ENCODE measurements at places on chromosomes 7 and 10.

GRCh38 chr10:104300736-104301292 lies 31.8 kb downstream of the GSTO2 start:
- DNase-seq, result peak; percentile 98

- DNase-seq, result no peak
Observed at GRCh38 chr7:104011829-104012228, 22.4 kb upstream of the RELN start.

DNA sequence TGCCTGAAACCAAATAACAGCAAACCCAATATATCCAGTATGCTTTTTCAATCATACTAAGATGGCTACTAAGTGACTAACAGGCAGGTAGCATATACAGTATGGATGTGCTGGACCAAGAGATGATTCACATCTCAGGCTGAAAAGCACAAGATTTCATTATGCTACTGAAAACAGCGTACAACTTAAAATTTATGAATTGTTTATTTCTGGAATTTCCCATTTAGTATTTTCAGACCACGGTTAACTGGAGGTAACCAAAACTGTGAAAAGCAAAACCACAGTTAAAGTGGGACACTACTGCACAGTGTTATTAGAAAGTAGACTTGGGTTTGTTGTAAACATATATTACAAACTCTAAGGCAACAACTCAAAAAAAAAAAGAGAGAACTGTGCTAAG lies 91.5 kb downstream of the KMT2C start:
- DNase-seq, result no peak

DNA sequence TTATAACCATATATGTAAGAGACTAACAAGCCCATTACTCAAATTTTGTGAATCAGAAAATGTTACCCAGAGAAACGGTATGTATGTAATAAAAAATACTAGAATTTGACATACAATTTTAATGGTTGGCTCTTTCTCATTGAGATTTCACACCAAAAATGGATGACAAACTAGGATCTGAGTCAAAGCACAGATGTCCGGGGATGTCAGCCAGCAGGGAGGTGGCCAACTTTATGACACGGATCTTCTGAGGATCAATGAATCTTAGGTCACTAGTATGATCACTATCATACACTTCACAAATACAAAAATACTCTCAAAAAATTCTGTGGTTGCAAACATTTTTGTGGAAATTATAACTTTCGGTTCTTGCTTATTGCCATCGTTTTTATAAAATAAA lies 173.5 kb upstream of the NFE2L3 start:
- no peak for DNase-seq

GRCh38 chr7:88218429-88218745 lies 1.5 kb downstream of the SRI start:
- no peak for DNase-seq

DNA sequence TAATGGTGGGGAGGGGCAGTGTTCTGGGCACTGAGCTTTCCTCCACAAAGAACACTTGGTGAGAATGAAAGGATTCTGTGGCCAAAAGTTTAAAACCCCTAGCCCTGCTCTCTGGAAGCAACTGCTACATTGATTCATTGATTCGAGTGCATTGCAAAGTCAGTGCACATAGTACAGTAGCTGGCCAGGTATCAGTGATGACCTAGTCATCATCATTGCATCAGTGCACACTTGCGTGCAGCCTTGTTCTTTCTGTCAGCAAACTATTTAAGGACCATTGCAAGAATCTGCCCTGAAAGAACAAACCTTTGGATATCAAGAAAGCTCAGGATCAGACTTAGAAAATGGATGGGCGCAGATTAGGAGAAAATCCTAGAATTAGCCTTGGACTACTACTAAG lies 47.4 kb downstream of the CUL1 start:
- DNase-seq, result no peak

GRCh38 chr10:112985690-112986543 lies 35.9 kb downstream of the TCF7L2 start:
- DNase-seq, result peak; percentile 81

DNA sequence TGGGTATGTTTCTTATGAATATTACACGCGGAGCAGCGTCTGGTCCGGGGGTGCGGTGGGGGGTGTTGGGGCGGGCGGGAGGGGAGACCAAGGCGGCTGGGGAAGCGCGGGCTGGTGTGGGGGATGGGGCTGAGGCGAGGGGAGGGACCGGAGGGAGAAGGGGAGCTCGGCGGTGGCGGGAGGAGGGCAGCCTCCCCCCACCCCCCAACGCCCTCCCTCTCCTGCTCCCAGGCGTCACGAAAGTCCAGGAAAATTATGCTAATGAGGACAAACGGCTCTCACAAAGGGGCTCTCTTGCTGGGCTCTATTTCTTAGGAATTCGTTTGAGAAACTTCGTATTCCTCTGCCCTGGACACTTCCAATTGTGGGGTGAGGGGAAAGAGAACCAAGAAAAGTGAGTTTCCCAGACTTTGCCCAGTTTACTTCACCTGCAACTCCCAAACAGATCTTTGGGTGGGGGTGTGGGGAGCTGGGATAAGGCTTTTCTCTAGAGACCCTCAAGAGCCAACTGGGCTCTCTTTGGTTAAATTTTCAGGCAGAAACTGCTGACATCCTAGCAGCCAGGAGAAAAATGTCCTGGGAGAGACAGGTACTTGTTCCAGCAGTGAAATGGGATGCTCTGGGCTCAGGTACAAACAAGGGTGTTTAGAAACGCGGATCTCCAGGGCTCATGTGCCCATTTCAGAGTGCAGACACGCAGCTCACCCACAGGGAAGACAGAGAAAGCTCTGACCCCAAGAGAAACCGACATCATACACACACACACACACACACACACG lies 11.7 kb upstream of the HOXA2 start:
- DNase-seq, result peak; percentile 88

DNA sequence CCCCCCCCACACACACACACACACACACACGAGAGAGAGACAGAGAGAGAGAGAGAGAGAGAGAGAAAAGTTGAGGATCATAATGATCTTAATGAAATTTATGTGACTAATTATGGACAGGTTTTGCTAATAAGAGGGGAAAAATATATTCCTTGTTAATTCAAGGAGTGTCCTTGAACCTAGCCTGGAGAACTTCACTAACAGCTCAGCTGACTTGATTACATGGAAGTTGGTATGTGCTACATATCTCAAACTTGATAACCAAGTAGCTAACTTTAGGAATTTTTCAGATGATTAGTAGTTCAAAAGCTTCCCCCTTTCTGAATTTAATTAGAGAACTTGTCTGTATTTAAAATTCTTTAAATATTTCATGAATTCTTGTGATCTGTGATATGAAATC lies 15.3 kb downstream of the SLF2 start:
- DNase-seq, result no peak

DNA sequence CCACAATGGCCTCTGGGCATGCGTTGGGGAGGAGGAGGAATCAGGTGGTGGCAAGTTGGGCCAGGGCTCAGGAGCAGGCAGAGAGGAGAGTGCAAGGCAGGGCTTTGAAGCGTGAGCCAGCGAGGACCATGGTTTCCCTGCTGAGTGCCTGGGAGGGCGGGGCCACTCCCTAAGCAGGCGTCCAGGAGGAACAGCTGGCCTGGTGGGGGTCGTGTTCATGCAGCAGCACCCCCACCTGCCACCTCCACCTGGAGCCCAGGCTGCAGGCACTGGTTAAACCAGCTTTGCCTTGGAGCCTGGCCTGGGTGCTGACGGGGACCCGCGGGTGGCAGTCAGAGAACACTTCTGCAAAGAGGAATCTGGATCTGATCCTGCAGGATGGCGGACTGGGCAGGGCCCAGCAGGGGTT lies 24.2 kb upstream of the AQP1 start:
- no peak for DNase-seq

GRCh38 chr7:85426487-85426960 lies 239.7 kb upstream of the SEMA3D start:
- DNase-seq, result peak; percentile 50

- no peak for DNase-seq
Observed at GRCh38 chr7:50970092-50970491, 187.4 kb upstream of the GRB10 start.

DNA sequence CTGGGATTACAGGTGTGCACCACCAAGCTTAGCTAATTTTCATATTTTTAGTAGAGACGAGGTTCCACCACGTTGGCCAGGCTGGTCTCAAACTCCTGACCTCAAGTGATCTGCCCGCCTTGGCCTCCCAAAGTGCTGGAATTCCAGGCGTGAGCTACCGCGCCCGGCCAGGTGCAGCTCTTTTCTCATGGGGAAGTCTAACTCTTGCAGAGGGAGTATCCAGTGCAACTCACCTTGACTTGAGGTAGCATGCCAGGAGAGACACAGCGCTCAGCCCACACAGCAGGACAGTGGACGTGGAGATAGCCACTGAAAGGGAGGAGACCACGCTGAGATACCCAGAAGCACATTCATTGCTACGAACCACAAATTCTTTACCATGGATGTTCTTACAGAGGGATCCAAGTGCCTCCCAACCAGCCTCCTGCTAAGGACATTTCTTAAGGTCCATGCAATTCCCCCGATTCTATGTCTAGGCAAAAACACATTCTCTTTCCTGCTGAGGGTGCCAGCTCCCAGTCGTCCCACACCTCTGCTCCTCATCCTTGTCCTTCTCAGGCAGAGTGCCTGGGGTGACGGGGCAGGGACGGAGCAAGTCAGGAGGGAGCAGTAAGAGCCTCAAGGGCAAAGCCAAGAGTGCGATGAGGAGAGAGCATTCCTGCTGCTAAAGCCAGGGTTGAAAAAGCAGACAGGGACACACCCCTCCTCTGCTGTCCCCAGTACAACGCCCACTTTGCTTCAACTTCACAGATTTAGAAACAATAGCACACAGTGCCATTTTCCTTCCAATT lies 21.0 kb downstream of the IL15RA start:
- no peak for DNase-seq

- DNase-seq, result peak; percentile 20
Observed at GRCh38 chr7:156156734-156157408, 344.6 kb upstream of the SHH start.

- no peak for DNase-seq
Observed at GRCh38 chr7:27763983-27764508, 24.1 kb downstream of the TAX1BP1 start.

- no peak for DNase-seq
Observed at GRCh38 chr10:4262449-4262848, 477.4 kb upstream of the KLF6 start.

GRCh38 chr7:132436121-132436520 lies 140.1 kb downstream of the PLXNA4 start:
- no peak for DNase-seq

- DNase-seq, result no peak
Observed at GRCh38 chr7:157565201-157565626, 228.4 kb downstream of the DNAJB6 start.

DNA sequence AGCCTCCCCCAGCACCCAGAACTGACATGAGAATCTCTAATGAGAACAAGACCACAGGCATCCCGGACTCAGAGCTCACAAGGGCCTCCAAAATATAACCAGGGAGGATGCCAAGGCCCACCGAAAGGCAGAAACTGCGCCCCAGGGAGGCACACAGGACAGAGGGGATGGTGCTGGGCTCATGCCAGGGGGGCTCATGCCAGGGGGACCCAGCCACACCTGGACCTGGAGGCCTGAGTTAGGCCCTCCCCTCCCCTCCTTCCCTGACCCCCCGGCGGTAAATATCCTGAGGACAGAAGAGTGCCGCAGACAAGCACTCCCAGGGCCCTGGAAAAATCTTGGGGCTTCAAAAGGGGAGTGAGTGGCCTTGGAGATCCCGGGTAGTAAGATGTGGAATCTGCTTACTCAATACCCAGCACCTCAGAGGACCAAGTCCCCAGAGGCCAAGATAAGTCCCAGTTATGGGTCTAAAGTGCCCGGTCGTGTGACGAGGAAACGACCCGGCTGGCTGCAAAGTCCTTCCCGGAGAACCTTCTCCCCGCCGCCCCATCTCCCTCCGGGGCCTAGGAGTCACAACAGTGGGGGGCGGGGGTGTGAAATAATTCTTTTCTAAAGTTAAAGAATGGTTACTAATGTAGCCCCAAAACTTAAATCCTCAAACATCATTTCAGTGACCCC lies 11.9 kb downstream of the PDGFA start:
- no peak for DNase-seq

- no peak for DNase-seq
Observed at GRCh38 chr10:1609648-1609970, 127.7 kb downstream of the ADARB2 start.

GRCh38 chr10:129846991-129847391 lies 117.1 kb downstream of the EBF3 start:
- DNase-seq, result no peak

GRCh38 chr7:44654255-44654796 lies 47.9 kb downstream of the OGDH start:
- no peak for DNase-seq

DNA sequence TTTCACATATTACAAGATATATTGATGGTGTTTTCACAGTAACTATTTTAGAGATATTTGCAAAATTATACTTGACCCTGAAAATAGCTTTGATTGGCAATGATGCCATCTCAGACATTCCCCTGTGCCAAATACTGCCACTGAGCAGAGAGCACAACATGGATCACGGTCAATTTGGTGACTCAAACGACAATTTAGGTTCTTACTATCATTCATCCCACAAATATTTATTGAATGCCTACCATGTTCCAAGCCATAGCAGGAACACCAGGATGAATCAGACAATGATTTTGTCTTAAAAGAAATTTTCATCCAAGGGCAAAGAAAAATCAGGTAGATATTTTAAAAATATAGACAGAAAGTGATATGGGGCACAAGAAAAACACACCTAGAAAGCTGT lies 153.2 kb upstream of the ADO start:
- no peak for DNase-seq

DNA sequence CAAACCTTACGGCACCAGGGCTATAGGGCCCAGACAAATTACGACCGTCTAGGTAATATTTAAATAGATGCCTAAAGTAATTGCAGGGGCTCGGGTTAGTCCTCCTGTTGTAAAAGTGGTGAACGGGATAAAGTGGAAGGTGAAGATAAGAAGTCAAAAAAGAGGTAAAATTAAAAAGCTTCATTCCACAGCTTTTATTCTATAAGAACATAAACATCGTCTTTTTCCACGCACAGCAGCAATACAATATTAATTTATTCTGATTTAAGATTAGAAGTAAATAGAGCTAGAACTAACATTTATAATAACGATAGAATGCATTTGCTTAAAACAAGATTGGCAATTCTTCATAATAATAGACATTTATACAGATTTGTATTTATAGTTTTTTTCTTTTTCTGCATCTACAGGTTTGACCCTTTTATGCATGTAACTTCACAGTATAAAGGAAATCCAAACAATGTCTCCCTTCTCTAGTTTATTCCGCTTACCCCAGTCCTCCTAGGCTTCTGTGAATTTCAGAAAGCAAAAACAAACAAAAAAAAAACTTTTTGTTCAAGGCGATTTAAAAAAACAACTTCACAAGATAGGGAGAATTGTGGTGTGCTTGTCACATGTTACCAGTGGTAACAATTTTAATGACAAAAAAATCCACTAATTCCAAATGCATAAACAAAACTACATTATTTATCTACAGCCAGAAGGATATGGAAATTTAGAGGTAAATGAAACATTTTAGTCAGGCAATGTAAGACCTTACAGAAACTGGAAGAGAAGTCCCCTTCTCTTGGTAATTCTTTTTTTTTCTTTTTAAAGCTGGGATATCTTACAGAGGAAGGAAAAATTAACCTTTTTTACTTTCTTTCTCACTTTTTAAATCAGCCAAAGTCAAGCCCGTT lies 3.4 kb downstream of the HOXA10 start:
- DNase-seq, result no peak
